Mucosa of descending colon (tissue), 3 donors: ENCODE measurements at places on chromosomes 1 and 21. TPM values are rescaled to one million over a fixed set of nuclear protein-coding genes. Genes with fewer than 3 reads are reported as not detected.
A peak's percentile ranks its signal among the peaks of the same experiment; 100 is the strongest.

GRCh38 chr1:39131940-39132339 is 72.6 kb upstream of the MACF1 start:
- DNase-seq = no peak

CD1E gene
- not detected for total RNA-seq

DCST2 gene
- total RNA-seq = 1.7 TPM

- DNase-seq = peak; percentile 63
These were observed 35.1 kb upstream of the ADORA3 start for GRCh38 chr1:111538343-111539025.

- DNase-seq = peak; percentile 15
These were observed 21.4 kb downstream of the RUNX3 start for GRCh38 chr1:24908591-24909259.

DNA sequence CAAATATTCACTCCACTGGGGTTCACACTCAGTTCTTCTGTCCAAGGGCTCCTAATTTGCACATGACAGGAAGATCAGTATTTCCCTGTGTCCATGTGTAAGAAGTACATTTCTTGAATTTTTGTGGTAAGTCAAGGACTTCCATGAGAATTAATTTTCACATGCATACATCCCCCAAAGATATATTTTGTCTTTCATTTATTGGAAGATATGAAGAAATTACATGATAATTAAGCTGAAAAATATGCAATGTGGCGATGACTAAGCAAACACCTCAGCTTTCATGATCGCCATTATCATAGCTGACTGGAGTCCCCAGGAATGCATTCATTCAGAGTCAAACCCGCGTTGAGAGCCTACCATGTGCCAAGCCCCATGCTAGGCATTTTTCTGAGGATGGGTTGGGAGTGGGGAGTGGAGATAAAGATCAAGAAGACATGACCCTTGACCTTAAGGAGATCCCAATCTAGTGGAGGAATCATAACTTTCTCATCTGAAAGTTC is 104.6 kb upstream of the F3 start:
- no peak for DNase-seq

- DNase-seq = peak; percentile 58
These were observed 19.1 kb downstream of the RUNX3 start for GRCh38 chr1:24910751-24911650.

GRCh38 chr1:179663810-179664209 is 72.2 kb downstream of the TDRD5 start:
- DNase-seq = no peak

FBXO2 gene
- 0.23 TPM for total RNA-seq

- DNase-seq = no peak
These were observed 17.1 kb upstream of the XPR1 start for GRCh38 chr1:180614730-180615129.

PFDN2 gene
- 29.4 TPM for total RNA-seq

KCNJ6 gene
- 0.09 TPM for total RNA-seq

- no peak for DNase-seq
These were observed 54.6 kb downstream of the WNT2B start for GRCh38 chr1:112563341-112563740.

CFHR4 gene
- total RNA-seq = not detected

- DNase-seq = no peak
These were observed 55.7 kb downstream of the PLEKHA6 start for GRCh38 chr1:204304067-204304466.

IRF6 gene
- total RNA-seq = 96.9 TPM

DNA sequence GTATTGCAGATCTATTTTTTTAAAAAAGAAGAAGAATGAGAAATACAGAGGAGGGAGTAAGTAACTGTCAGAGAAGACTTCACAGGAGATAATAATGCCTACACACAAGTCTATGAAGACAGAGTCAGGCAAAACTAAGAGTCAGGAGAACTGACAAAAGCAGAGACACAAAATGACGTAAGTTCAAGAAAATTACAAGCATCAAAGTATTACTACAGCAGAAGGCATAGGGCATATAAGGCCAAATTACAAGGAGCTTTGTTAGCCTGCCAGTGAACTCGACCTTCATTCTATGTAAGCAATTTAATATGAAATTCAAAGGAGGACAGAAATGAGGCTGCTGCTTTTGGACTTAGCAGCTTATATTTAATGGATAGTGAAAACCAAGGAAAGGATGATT is 23.7 kb downstream of the FAF1 start:
- DNase-seq = no peak

TSPAN2 gene
- 6.3 TPM for total RNA-seq

TRIM33 gene
- 38.1 TPM for total RNA-seq

UBL4B gene
- total RNA-seq = not detected

DNA sequence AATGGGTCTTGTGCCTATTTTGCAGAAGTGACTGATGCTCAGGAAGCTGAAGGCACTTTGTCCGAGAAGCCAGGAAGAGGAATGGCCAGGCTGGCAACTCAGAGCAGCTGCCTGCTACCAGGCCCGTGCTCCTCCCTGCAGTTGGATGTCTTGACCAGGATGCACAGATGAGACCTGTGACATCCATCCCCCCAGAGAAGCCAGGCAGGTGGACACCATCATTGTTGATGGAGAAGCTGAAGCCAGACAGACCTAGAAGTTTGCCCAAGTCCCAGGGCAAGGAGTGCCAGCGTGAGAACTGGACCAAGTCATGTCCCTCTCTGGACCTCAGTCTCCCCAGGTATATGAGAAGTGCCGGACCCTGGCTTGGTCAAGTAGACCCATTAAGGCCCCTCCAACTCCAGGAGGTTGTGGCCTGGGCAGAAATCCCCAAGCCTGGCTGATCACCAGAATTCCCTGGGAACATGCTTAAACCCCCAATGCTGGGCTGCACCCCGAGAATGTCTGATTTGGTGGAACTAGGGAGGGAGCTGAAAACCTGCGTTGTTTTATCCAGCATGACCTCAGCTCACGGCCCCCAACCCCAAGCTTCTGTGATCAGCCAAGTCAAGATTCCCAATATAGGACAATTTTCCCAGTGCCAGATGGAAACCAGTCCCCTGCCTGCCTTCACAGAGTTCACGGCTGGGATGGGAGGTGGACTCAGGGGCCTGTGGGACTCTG is 82.4 kb downstream of the CAMK2N1 start:
- no peak for DNase-seq

GRCh38 chr1:44263568-44264450 is 50.5 kb downstream of the DMAP1 start:
- no peak for DNase-seq

DNA sequence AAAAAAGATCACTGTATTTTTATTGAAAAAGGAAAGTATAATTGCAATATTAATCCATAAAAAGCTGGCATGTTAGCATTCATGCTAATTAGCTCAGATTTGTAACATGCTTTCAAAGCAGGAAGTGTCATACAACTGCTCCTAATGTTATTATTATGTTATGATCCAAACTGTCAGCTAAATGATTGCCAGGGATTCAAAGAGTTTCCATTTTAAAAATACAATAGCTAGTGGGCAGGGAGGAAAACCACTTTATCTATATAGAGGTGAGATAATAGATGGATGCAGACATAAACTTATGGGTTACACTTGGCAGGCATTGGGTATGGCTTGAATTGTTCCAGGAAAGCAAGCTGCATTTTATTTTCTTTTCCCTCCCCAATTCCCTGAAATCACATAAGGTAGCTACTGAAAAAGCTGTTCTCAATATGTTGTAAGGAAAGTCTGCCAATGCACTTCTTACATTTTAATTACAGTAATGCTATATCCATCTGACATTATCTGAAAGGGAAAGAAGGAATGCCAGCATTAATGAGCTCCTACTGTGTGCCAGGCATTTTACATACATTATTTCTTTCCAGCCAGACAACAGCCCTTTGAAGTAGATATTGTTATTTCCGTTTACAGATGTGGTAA is 9.8 kb upstream of the MYSM1 start:
- no peak for DNase-seq

- DNase-seq = no peak
These were observed 10.2 kb downstream of the TNNI1 start for GRCh38 chr1:201411292-201411691.

NEGR1 gene
- total RNA-seq = 2.3 TPM

- no peak for DNase-seq
These were observed 28.0 kb downstream of the BLZF1 start for GRCh38 chr1:169395955-169396354.

NEK2 gene
- 12.7 TPM for total RNA-seq

DNA sequence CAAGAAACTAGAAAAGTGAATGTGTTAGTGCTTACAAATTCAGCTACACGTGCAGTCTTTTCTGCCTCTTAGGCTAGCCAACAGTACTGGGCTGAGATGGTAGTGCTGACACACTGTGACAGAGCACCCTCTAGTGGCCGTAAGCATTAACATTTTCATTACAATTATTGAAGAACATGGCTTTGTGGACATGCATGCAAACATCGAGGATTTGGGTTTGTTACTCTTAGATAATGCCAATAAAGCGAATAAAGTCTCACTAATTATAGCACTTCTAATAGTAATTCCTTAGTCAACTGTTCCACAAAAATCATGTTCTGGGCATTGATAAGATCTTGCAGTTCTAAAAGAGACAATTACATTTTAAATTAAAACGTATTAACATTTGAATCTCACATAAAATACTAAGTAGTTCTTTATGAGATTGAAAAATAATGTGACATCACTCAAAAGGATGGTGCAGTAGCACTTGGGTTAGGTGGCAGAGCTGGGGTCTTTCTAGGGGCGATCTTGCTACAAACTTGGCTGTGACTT is 47.1 kb downstream of the MYSM1 start:
- DNase-seq = no peak

AGMAT gene
- 20.7 TPM for total RNA-seq

CD244 gene
- total RNA-seq = 0.96 TPM

SOD1 gene
- total RNA-seq = 384 TPM

DMRTA2 gene
- not detected for total RNA-seq

DNA sequence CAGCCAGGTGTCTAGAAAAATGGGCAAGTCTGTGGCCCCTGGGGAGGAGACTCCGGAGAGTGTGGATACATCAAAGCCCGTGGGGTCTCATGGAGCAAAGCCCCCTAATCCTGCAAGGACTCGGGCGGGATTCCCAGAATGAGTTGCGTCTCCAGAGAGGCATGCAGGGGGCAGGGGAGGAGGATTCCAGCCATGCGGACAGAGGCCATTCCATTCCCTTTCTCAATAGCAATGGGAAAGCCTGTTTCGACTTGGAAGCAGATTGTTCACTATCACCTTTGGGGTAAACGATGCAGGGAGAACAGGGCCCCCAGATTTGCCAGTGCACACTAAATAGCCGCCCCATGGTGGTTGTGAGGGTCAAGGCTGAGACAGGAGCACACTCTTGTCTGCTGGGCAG is 15.4 kb upstream of the PRDM15 start:
- no peak for DNase-seq

RGS1 gene
- total RNA-seq = 8.9 TPM

PRKAA2 gene
- 3.1 TPM for total RNA-seq

DNA sequence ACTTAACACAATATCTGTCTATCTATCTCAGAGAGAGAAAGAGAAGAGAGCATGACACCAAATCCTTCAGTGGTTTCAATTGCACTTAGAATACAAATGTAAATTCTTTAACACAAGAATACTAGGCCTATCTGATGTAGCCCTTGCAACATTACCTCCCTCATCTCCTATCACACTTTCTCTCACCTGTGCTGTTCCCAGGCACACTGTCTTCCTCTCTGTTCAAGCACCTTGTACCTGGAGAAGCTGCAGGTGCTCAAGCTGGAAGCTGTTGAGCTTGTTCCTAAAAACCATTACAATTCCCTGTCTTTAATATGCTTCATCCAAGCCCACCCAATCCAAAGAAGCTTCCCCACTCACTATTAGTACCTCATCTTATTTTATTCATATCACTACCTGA is 97.0 kb downstream of the GDAP2 start:
- DNase-seq = no peak

DNA sequence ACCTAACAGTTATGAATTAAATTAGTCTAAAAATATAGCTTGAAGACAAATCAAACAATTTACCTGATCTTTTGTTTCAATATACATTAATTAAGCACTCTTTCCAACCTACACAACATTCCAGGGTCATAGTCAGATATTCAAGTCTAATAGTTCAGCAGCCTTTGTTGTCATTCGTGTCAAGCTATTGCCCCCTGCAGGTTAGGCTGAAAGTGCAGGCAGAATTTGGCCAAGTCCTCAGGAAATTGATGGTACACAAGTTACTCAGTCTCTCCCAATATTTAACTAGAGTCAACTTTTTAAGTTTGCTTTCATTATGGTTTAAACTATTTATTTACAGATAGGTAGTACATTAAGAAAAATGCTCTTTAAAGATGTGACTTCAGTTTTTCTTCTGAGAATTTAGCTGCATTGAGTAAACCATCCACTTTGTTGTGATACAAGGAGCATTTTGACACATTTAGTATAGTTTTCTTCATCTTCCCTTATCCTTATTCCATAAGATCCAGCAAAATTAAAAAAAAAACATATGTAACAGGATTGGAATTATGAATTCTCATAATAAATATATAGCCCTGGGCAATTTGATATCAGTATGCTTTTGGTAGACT is 130.3 kb upstream of the DPYD start:
- DNase-seq = peak; percentile 70

DNA sequence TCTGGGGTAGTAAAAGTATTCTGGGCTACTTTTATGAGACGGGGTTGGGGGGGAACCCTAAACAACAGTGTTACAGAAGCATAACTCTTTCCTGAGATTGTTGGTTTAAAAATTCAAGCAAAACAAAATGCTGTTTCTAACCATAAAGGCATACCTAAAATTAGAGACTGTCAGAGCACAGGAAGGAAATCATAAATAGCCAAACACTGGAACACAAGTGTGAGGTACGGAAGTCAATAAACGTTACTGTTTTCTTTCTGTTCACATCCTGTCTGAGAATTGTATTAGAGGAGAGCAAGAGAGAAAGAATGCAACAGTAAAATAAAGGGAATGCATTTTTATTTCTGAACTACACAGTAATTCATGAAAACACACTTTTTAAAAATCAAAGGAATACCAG is 42.8 kb upstream of the IL12RB2 start:
- DNase-seq = no peak

CYP2J2 gene
- 21.8 TPM for total RNA-seq

DNA sequence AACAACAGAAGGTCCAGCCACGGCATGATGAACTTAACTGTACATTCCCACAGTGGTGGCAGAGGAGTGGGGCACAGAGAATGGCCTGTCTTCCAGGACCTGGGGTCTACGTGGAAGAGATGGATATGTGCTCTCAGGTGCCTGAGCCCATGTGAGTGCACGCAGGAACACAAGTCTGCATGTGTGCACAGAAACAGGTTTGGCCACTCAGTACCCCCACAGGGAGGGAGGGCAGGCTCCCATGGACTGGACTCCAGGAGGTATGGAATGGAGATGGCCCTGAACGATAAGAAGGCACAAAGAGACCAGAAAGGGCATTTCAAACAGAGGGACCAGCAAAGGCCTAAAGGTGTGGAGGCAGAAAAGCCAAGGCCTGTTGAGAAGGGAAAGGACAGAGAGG is 10.8 kb downstream of the COL9A2 start:
- no peak for DNase-seq

CATSPERE gene
- total RNA-seq = 0.73 TPM

- peak; percentile 68 for DNase-seq
These were observed 178.4 kb upstream of the EDN2 start for GRCh38 chr1:41662765-41663437.

GPA33 gene
- total RNA-seq = 221 TPM

FAM177B gene
- total RNA-seq = 11.6 TPM

- DNase-seq = no peak
These were observed 18.2 kb downstream of the CRYZ start for GRCh38 chr1:74714429-74715235.
